CD4-positive, alpha-beta T cell treated with Interleukin-4 for 1 hour (primary cell): ENCODE measurements at places on chromosomes 11 and 22.

DNA sequence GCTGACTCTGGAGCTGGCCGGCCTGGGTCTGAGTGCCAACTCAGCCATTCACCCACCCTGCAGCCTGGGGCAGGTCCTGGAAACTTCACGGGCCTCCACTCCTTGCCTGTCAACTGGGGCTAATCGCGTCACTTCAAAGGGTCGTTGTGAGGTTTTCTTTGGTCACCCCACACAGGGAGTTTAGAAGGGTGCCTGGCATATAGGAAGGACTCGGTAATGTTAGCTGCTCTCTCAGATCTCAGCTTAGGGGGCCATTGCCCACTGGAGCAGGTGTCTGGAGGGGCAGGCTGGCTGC, 7.3 kb downstream of the INCENP start:
- no peak for DNase-seq

DNA sequence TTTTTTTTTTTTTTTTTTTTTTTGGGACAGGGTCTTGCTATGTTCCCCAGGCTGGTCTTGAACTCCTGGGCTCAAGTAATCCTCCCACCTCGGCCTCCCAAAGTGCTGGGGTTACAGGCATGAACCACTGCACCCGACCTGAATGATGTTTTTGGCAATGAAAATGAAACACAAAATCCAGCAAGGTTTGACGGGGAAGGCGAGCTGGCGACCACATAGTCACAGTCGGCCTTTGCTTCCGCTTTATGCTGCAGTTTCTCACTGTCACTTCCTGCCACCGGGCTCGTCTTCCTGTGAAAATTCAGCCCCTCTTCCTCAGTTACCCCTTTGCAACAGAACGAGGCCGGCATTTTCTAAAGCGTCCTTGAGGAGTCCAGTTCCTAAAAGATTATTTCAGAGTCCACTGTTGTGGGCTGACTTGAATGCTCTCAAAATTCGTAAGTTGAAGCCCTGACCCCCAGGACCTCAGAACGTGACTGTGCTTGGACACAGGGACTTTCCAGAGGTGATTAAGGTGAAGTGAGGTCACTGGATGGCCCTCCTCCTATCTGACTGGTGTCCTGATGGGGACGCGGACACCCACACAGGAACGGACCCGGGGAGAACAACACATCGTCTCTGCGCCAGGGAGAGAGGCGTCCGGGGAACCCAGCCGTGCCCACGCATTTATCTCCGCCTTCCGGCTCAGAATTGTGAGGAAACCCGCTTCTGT, 2.9 kb upstream of the BID start:
- DNase-seq: peak; percentile 85

DNA sequence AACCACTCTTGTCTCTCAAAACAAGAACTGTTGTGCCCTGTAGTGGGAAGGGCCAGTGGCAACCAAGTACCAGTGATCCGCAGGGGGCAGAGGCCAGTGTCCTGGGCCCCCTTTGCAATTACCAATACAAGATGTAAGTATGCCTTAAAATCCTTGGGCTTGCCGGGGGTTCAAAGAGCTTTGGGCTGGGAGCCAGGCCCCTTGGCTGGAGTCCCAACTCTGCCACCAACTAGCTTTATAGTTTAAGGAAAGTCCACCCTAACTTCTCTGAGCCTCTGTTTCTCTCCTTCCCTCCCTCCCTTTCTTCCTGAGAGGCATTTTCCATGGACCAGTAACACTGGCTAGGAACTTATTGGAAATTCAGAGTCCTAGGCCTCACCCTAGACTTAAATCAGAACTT, 15.5 kb downstream of the CLMP start:
- DNase-seq: no peak

DNA sequence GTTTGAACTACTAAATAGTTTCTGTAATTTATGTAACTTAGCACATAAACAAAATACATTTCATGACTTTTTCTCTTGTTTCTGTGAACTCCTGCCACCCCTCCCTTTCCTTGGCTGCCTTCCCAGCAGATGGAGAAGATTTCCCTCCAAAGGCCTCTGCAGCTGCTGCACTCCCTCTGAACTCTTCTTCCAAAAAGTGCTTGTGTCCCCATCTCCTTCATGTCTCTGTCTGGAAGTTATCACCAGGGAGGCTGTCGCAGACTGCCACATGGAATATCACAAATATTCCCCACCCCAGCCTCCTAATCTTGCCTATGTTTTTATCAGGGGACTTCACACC, 1068.3 kb downstream of the OPCML start:
- no peak for DNase-seq

GRCh38 chr11:82529936-82530335, 203.7 kb downstream of the FAM181B start:
- DNase-seq: no peak

GRCh38 chr11:57303280-57303989, 21.3 kb downstream of the TNKS1BP1 start:
- DNase-seq: no peak

DNA sequence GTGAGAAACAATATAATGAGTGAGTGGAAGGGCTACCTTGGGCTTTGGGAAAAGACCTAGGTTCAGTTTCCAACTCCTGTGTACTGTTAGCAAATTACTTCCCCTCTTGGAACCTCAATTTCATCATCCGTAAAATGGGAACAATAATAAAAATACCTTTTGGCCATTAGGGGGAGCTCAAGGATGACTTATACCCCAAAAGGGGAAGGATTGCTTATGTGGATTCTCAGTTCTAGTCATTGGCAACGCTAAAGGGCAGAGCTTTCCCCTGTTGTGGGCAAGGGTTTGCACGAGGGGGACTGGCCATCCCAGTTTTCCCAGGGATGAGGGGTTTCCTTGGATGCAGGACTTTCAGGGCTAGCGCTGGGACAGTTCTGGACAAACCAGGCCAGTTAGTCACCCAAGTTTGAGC, 3.1 kb upstream of the COMMD9 start:
- DNase-seq: no peak

- no peak for DNase-seq
These were observed 907.1 kb downstream of the DLG2 start for GRCh38 chr11:84719935-84720577.

DNA sequence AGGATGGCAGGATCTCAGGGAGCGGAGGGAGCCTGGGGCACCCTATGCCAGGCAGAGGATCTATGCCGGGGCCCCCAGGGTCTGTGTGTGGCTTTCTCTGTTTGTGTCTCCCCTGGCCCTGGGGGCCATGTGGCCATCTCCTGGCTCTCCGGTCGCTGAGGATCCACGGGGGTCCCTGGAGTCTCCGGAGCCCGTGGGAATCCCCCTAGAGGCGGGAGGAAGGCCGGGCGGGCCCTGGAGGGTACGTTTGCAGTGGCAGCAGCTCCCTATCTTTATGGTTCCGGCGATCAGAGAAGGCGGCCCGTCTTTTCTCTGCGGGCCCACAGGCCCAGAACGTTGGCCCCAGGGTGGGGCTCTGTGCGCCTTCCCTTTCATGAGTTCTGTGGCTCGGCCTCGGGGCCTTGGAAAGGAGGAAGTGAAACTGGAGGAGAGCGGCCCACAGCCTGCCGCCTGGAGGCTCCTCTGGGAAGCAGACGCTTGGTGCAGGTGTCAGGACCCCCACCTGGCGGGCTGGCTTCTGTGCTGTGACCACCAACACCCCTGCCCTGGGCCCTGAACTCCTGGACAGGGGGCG, 82.1 kb downstream of the KCNQ1 start:
- DNase-seq: peak; percentile 16

- peak; percentile 53 for DNase-seq
These were observed 525 bp downstream of the BIK start for GRCh38 chr22:43110927-43111623.

- no peak for DNase-seq
These were observed 11.7 kb downstream of the MIAT start for GRCh38 chr22:26669060-26669481.

DNA sequence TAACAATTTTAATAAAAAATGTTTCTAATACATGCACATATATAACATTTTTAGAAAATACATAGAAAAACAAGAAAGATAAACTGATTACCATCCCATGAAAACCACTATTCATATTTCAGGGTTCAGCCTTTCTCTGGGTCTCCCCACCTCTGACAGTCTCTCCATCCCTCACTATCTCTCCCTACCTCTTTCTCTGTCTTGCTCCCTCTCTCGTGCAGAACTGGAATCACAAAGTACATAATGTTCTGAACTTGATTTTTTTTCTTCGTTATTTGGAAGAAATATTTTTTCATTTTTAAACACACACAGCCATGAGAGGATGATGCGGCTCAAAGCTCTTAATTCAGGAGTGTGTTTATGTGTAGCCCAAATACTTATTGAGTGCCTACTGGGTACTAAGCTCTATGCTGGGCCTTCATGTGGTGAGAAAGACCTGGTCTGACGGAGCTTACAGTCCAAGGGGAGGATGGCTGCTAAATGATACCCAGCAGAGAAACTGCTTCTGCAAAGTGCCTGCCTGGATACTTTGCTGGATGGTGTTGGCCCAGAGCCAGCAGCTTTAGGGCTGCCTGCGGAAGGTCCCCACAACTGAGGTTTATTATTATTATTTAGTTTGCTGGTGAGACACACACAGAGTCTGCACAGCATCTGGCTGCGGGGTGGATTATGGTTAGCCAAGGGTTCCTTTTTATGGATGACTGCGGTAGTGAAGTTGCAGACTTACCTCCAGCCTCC, 42.6 kb downstream of the SC5D start:
- no peak for DNase-seq

- no peak for DNase-seq
These were observed 11.7 kb upstream of the RASL10A start for GRCh38 chr22:29327089-29327764.

DNA sequence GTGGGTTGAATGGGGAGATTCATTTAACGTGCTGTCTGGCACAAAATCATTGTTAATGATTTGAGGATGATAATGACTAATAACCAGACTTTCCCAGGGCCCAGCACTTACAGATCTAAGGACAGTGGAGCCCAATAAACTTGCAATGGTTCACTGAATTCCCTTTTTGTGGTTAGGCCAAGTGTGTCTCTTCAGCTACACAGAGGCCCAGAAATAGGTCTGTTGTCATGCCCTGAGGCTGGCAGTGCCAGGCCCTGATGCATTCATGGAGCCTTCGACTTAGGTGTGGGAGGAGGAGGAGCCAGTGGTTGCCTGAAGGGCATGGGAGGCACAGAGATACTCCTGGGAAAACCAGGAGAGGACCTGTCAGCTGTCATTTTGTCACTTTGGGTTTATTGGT, 56.1 kb downstream of the KIAA1671 start:
- DNase-seq: no peak

DNA sequence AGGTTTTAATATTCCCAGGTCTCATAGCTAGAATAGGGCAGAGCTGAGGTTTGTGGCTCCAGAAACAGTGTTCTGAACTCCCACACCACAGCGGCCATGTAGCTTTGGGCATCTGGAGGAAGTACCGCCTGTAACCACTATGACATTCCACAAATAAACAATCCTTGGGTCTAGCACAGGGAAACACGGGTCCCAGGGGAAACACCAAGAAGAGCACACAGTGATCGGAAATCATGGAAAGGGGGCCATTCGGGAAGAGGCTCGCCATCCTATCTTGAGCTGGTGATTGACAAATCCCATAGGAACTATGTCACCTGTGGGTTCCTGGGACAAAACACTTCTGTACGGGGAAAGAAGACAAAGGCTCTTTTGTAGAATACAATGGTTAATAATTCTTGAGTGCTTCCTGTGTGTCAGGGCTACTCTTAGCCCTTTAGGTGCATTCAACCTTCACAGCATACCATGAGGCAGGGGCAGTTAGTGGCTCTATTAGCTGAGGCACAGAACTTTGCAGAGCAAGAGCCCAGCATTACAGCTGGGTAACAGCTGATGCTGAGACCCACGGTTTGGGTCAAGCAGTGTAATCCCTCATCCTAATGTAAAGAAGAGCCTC, 514.2 kb downstream of the NTM start:
- no peak for DNase-seq

DNA sequence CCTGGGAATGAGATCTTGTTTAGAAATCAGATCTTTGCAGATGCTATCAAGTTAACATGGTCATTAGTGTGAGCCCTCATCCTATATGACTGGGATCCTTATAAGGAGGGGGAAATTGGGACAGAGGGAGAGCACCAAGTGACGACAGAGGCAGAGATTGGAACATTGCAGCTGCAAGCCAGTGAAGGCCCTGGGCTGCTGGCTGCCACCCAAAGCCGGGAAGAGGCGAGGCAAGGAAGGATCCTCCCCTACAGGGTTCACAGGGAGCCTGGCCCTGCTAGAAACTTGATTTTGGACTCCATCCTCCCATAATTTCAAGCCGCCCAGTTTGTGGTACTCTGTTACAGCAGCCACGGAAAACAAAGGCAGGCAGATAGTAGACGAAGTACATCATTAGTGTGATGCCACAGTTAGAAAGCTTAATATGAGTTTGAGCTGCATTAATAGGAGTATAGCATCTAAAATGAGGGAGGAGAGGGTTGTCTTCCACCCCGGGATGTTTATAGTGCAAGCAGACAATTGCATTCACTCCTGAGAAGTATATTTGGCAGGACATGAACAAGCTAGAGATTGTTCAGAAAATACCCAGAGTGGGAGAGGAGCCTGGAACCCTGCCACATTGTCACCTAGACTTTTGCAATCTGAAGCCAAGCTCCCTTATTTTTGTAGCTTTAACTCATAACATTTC, 56.8 kb upstream of the CLMP start:
- DNase-seq: no peak

- DNase-seq: no peak
These were observed 175.7 kb upstream of the NTM start for GRCh38 chr11:131194726-131195125.

DNA sequence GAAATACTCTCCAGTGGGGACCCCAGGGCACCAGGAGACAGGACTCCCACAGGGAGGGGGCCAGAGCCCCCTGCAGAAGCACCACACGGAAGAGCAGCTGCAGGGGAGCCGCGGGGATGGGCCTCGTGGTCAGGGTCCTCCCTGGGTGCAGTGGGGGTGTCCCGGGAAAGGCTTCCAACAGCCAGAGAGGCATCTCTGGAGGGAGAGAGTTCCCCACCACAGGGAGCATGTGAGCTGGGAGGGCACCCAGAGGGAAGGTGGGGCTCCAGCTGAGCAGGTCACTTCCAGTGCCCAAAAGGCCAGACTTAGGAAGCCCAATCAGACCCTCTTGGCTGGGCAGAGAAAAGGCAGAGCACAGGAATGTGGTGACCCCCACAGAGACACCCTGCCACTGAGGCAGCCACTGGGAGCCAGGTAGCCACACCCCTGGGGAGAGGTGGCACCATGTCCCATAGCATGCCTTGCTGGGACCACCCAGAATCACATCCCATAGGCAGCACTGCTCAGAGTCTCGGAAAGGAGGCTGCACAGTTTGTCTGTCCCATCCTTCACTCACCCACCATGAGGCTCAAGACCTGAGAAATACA, 49.9 kb upstream of the LMO1 start:
- DNase-seq: no peak

GRCh38 chr11:96309643-96310017, 33.4 kb downstream of the MAML2 start:
- DNase-seq: no peak

DNA sequence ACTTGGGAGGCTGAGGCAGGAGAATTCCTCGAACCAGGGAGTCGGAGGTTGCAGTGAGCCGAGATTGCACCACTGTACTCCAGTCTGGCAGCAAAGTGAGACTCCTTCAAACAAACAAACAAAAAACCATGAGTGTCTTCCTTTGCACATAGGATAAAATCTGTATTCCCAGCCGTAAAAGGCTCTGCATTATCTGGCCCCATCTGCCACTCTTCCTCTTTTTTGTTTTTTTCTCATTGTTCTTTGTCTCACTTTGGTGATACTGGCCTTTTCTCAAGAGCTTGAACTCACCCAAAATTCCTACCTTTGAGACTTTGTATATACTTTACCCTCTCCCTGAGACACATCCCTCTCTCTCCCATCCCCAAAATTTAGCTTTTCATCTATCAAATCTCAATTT, 17.6 kb downstream of the FDX1 start:
- no peak for DNase-seq

GRCh38 chr11:132528181-132528580, 1004.1 kb downstream of the OPCML start:
- no peak for DNase-seq
